Stimulated activated CD4-positive, alpha-beta T cell treated with anti-CD3 and anti-CD28 coated beads, Interleukin-15, amount 100 ng/mL, for 48 hours (primary cell): ENCODE measurements at places on chromosomes 2 and 18.

DNA sequence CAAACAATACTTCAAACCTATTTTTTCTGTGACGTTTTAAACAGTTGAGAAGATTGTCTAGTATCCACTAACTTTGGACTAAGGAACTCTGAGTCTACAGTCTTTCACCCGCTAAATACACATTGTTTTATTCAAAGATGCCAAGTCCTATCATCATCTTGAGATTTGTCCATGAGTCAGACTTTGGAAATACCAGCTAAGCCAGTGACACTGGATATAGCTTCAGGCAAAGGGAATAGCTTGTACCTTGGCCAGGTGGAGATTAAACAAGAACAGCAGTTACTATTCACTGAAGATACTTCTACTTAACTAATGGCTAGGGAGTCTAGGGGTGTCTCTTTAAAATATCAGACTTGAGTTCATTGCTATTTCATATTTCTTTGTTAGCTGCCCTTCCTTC, 137.5 kb downstream of the COMMD1 start:
- DNase-seq: no peak

GRCh38 chr2:128780434-128781080, 461.9 kb upstream of the HS6ST1 start:
- no peak for DNase-seq

DNA sequence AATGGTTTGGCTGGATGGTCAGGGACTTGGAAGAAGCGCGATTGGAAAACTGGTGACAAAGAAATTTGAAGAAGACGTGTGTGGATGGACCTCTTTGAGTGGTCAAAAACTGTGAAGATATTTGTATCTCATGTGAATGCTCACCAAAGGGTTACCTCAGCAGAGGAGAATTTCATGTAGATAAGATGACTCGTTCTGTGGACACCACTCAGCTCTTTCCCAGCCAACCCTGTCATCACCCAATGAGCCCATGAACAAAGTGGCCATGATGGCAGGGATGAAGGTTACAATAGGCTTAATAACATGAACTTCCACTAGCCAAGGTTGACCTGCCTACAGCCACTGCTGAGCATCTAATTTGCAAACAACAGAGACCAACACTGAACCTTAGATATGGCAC, 248.3 kb downstream of the KCNE4 start:
- DNase-seq: no peak

GRCh38 chr2:190875891-190876290, 4.7 kb upstream of the GLS start:
- no peak for DNase-seq

- DNase-seq: no peak
These were observed 140.6 kb upstream of the LGALSL start for GRCh38 chr2:64313398-64313723.

- no peak for DNase-seq
These were observed 189.5 kb upstream of the HDAC4 start for GRCh38 chr2:239590276-239590675.

DNA sequence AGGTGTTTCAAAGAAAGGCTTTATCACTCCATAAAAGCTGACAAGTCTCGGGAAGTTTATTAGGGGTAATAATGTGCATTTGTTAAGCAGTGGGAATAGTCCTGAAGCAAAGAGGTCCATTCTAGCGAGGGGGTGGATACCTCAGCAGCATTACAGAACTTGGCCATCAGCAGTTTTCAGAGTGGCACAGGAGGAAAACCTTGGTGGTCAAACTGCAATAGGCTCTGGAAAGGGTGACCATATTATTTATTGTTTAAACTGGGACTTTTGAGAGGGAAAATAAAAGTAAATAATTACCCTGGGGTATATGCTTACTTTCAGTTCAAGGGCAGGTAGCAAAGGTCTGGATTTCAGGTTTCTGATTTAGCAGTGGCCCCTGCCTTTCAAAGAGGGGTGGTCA, 115.5 kb upstream of the KLHL14 start:
- no peak for DNase-seq

DNA sequence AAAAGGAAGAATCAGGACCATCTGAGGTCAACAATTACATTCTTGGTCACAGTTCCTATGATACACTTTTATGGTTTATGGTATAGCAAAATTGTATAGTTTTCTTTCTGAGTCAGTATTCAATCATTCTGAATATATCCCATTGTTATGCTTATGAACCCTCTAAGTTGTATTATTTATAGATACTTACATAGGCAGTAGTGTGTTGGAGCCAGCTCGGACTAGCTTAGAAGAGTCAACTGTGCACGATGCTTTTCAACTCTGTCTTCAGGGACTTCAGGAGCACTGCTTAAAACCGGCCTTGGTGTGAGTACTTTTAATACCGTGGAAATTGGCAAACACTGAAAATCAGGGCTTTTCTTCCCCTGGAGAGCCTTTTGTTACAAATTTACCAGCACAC, 215.7 kb downstream of the IKZF2 start:
- DNase-seq: no peak

- DNase-seq: no peak
These were observed 47.6 kb downstream of the CCBE1 start for GRCh38 chr18:59649591-59649990.

GRCh38 chr2:30974092-30974491, 164.1 kb downstream of the GALNT14 start:
- no peak for DNase-seq

DNA sequence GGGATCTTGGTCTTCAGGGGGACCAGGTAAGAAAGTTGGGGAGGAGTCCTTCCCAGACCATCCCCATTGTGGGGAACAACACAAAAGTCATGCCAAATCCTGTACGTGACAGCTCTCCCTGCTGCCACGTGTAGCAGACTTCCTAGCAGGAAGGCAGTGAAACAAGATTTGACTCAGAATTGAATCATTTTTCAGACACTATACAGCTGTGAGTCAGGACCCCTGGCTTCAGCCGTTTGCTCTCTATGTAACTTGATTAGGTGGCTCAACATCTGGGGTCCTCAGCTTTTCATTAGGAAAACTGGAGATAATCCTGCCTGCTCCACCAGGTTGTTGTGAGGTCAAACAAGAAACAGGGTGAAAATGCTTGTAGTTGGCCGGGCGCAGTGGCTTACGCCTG, 32.9 kb upstream of the PDCL3 start:
- no peak for DNase-seq

DNA sequence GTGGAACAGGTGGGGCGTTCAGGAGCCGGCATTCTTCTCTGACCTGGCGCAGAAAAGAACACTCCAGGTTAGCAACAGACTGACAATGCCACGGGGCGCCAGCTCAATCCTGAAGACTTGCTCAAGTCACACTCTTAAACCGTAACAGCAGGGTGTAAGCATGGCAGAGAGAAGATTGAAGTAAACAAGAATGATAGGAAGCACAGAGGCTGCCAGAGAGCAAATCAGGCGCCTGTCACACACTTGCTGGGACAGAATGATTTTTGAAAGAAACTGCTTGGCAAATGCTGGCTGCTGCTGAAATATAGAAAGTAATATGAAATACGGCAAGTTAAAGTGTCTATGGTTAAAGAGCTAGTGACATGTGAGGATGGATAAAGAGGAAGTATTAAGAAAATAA, 80.5 kb downstream of the MEP1B start:
- no peak for DNase-seq

GRCh38 chr2:177537636-177538035, 145.1 kb downstream of the AGPS start:
- no peak for DNase-seq

- DNase-seq: no peak
These were observed 10.2 kb upstream of the ATRAID start for GRCh38 chr2:27201675-27202074.

DNA sequence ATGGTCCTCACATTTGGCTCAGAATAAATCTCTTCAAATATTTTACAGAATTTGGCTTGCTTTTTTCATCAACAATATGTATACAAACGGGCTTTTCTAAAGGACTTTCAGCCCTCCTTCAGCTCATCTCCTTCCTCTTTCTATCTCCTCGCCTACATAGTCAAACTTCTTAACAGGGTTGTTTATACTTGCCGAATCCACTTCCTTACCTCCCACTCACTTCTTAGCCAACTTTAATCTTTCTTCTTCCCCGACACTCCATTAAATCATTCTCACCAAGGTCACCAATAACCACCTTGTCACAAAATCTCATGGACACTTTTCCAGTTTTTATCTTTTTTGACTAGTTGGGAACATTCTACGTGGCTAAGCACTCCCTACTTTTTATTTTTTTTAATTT, 325.2 kb downstream of the PLCL1 start:
- no peak for DNase-seq

GRCh38 chr18:78892177-78892576, 87.4 kb upstream of the SALL3 start:
- DNase-seq: no peak
